ENCODE measurements at places on chromosomes 12 and 14.
A peak's percentile ranks its signal among the peaks of the same experiment; 100 is the strongest.

GRCh38 chr14:30180219-30180618 lies 252.6 kb upstream of the PRKD1 start:
- H3K27me3 ChIP-seq: no peaks in the 10 kb centered on the region
- DNase-seq: no peak
- no peaks in the 10 kb centered on the region for H3K36me3 ChIP-seq
- no peak overlapping the region for H3K27ac ChIP-seq
- H3K4me1 ChIP-seq: no peaks in the 10 kb centered on the region

GRCh38 chr14:105363847-105364708 lies 34.3 kb upstream of the TEX22 start:
- no peak overlapping the region for H3K27ac ChIP-seq
- peaks cover 6% of the 10 kb centered on the region for H3K27me3 ChIP-seq
- H3K36me3 ChIP-seq: no peaks in the 10 kb centered on the region
- DNase-seq: no peak

GRCh38 chr12:127911291-127911690 lies 355.7 kb upstream of the TMEM132C start:
- H3K4me3 ChIP-seq: no peak overlapping the region
- no peaks in the 10 kb centered on the region for H3K27me3 ChIP-seq
- no peak for DNase-seq
- H3K27ac ChIP-seq: no peak overlapping the region
- H3K4me1 ChIP-seq: no peaks in the 10 kb centered on the region

DNA sequence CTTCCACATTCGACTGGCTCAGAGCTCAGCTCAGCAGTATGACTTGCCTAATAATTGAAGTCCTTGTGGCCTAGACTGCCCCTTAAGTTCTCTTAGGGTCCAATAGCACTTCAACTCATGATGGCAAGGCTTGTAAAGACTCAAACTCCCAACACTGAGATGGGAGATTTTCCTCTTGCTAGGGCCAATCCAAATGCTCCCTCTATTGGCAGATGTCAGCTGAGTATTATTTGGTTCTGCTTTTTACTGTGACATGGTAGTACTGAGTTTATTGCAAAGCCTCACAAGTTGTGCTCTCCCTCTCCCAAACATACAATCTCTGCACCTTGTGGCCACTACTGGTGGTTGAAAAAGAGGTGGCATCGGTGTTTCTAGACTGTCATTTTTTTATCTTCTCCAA lies 164.2 kb downstream of the ALG10 start:
- H3K4me3 ChIP-seq: no peak overlapping the region
- DNase-seq: no peak
- no peaks in the 10 kb centered on the region for H3K27me3 ChIP-seq
- no peaks in the 10 kb centered on the region for H3K36me3 ChIP-seq
- no peak overlapping the region for H3K27ac ChIP-seq

DNA sequence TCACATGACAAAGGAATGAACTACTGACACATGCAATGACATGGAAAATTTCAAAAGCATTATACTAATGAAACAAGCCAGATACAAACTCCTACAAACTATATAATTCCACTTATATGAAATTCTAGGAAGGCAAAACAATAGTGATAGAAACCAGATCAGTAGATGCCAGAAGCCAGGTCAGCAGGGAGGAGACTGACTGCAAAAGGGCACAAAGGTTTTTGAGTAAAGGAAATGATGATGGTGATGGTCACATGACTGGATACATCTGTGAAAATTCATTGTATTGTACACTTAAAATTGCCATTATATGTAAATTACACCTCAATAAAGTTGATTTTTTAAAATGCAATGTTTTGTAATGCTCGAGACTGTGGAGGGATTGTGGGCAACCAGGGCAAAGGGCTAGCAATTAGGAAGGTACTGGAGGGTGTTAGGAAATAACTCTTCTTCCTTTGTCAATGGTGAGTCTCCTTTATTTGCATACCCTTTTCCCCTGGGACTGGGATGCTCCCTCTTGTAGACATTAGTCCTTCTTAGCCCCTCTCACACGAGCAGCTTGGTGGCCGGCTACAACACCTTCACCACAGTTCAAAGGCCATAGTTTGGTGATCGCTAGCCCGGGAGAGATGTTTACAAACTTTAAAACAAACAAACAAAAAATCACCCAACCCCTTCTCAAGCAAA lies 6.7 kb upstream of the PRPF40B start:
- H3K36me3 ChIP-seq: no peaks in the 10 kb centered on the region
- H3K27ac ChIP-seq: no peak overlapping the region
- H3K4me1 ChIP-seq: peaks cover 11% of the 10 kb centered on the region
- no peak overlapping the region for H3K4me3 ChIP-seq
- DNase-seq: no peak
- peaks cover 35% of the 10 kb centered on the region for H3K27me3 ChIP-seq

DNA sequence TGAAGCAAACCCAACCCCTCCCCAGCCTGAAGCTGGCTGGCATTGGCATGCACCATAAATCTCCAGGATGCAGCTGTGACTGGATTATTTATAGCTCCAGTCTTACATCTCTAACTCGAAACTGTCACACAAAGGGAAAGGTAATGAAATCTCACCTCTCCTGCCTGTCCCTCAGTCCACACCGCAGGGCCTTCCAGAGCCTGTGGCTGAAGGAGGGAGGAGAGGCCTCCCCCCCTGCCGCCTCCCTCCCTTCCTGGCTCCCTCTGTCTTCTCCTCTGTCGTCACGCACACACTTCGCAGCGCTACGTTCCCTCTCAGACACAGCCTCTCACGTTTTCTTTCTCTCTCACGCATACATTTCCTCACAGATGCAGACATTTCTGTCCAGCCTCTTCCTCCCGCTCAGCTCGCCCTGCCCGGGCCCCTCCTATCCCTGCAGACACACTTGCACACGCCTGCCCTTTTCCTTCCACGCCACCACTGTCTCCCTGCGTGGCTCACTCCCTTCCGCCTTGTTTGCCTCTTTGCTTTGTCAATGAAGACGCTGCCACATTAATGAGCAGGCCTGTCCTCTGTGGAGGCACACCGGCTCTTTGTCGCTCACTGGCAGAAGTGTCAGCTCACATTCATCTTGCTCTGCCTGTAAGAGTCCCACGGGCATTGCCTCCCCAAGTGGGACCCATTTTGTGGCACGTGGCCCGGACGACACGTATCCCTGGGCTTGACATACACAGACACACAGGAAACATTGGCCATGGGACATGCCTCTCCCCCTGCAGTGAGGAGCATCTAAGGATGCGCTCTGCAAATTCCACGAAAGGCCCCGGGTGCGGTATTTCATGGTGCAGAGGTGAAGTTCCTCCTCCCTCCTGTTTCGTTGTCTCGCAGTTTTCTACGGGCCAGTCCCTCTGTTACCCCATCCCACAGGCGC lies 27.9 kb downstream of the IRF2BPL start:
- no peaks in the 10 kb centered on the region for H3K36me3 ChIP-seq
- DNase-seq: no peak
- H3K4me3 ChIP-seq: no peak overlapping the region
- no peaks in the 10 kb centered on the region for H3K27me3 ChIP-seq
- peaks cover 18% of the 10 kb centered on the region for H3K4me1 ChIP-seq
- peak overlapping the region; percentile 68 for H3K27ac ChIP-seq

DNA sequence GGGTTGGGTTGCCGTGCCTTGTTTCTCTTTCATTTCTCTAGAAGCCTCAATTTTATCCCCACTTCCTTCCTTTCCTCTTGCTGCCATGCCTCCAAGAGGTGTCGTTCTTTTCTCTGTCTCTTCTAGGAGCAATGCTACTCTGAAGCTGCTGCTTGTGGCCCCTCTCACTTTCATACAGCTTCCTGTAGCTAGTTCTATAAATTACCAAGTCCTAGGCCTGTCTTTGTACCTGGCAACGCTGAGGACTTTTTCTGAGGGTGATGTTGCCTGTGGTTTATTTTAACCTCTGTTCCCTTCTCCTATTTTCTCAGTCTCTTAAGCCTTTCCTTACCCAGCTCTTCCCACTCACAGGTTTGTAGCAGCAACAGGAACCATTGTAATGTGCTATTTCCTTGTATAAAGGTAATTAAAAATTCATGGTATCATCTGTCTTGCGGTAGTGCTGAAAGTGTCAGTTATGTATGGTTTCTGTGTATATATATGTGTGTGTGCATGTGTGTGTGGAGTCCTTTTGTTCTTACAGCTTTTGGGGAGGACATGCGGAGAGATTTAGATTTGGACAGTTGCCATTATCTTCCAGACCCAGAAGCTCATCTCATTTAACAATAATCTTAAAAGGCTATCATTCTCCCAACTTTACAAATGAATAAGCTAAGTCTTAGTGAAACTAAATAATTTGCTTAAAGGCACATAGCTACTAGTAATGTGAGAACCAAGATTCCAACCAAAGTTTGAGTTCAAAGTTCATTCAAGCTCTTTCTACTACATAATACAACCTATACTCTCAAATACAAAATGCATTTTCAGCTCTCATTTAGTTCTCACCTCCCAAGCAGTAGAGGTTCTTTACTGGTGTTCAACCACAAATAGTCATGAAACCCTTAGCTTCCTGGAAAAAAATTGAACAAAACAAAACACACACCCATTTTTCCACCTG lies 43.8 kb downstream of the DDHD1 start:
- peak; percentile 72 for DNase-seq
- no peaks in the 10 kb centered on the region for H3K27me3 ChIP-seq
- H3K36me3 ChIP-seq: peaks cover 19% of the 10 kb centered on the region
- no peak overlapping the region for H3K27ac ChIP-seq

GRCh38 chr14:27686137-27686536 lies 1080.5 kb upstream of the FOXG1 start:
- no peak overlapping the region for H3K4me3 ChIP-seq
- no peak for DNase-seq
- no peak overlapping the region for H3K27ac ChIP-seq
- no peaks in the 10 kb centered on the region for H3K36me3 ChIP-seq

DNA sequence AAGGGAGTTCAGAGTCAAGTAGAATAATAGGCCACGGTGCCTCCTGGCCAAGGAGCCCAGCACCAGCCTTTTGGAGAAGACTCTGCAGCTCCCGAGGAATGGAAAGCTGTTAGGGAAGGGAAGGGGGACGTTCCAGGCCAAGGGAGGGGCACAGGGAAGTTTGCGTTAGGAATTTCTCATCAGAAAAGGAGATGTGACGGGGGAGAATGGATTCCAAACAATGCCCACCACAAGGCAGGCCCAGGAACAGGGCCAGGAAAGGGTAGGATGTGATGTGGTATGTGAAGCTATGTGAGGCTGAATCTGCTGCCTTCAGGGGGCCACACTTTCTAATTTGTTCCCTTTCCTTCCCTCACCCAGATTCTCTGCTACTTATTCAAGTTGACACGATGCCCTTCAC lies 46.0 kb downstream of the DGLUCY start:
- H3K4me3 ChIP-seq: no peak overlapping the region
- H3K36me3 ChIP-seq: peaks cover 71% of the 10 kb centered on the region
- no peaks in the 10 kb centered on the region for H3K27me3 ChIP-seq
- H3K4me1 ChIP-seq: peaks cover 5% of the 10 kb centered on the region
- DNase-seq: no peak
- H3K27ac ChIP-seq: no peak overlapping the region

DNA sequence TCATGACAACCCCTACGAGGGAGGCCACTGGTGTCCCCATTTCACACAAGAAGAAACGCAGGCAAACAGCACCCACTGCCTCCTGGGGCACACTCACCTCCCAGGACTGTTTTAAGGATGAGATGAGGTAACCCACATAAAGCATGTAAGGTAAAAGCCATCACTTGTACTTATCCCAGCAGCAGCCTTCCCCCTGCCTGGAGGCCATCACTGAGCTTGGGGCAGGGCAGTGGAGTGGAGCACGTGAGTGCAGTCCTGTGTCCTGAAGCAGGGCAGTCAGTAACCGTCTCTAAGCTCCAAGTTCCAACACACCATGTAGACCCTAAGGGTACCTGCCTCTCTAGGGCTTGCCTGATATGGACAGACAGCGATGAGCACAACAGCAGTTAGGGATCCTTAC lies 1.7 kb downstream of the POLE start:
- H3K27me3 ChIP-seq: no peaks in the 10 kb centered on the region
- peaks cover 31% of the 10 kb centered on the region for H3K36me3 ChIP-seq
- peaks cover 25% of the 10 kb centered on the region for H3K4me1 ChIP-seq
- peak overlapping the region; percentile 68 for H3K27ac ChIP-seq

GRCh38 chr14:34964977-34965764 lies 17.6 kb upstream of the SRP54 start:
- H3K4me3 ChIP-seq: no peak overlapping the region
- H3K27ac ChIP-seq: no peak overlapping the region
- H3K4me1 ChIP-seq: peaks cover 19% of the 10 kb centered on the region
- H3K36me3 ChIP-seq: peaks cover 32% of the 10 kb centered on the region
- H3K27me3 ChIP-seq: no peaks in the 10 kb centered on the region

- H3K27ac ChIP-seq: no peak overlapping the region
- H3K4me1 ChIP-seq: peaks cover 43% of the 10 kb centered on the region
- no peak overlapping the region for H3K4me3 ChIP-seq
- H3K36me3 ChIP-seq: peaks cover 10% of the 10 kb centered on the region
- H3K27me3 ChIP-seq: peaks cover 2% of the 10 kb centered on the region
- no peak for DNase-seq
Observed at GRCh38 chr12:66296176-66296683, 6.1 kb upstream of the HELB start.

DNA sequence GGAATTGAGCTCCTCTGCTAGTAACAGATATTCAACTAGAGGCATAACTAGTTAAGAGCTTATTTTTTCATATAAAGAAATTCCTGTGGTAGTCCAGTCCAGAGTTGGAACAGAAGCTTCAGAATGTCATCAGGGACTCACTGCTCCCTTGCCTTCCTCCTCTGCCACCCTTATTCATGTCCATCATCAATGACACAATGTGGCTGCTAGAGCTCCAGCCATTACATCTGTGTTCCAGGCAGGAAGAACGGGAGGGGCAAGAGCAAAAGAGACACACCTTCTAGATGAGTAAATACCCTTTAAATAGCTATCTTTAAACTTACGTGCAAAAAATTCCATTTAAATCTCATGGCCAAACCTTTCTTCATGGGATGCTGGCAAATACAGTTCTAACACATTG lies 47.3 kb upstream of the HMGA2 start:
- no peak overlapping the region for H3K4me3 ChIP-seq
- peaks cover 30% of the 10 kb centered on the region for H3K27me3 ChIP-seq
- no peak overlapping the region for H3K27ac ChIP-seq
- no peaks in the 10 kb centered on the region for H3K4me1 ChIP-seq

- no peaks in the 10 kb centered on the region for H3K4me1 ChIP-seq
- no peak for DNase-seq
- H3K36me3 ChIP-seq: no peaks in the 10 kb centered on the region
- no peaks in the 10 kb centered on the region for H3K27me3 ChIP-seq
- H3K4me3 ChIP-seq: no peak overlapping the region
Observed at GRCh38 chr14:86055512-86056075, 525.6 kb downstream of the FLRT2 start.

DNA sequence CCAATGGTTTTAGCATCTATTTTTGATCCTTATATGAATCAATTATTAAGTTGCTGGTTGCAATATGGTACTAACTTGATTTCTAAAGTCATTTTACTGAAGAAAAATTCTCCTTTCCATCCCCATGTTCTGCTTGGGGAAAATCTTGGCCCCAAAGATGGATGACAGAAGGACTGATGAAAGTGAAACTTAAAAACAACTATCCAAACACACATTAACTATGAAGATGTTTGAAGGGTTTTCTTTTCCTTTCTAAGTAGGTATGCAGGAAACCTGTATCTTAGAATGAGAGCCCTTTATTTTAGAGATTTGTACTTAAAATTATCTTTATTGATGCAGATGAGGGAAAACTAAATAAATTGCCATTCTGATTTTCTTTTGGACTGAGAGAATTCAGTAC lies 5.9 kb downstream of the C12orf71 start:
- H3K4me1 ChIP-seq: peaks cover 15% of the 10 kb centered on the region
- no peak overlapping the region for H3K4me3 ChIP-seq
- H3K27ac ChIP-seq: no peak overlapping the region
- H3K27me3 ChIP-seq: no peaks in the 10 kb centered on the region
- no peak for DNase-seq
- H3K36me3 ChIP-seq: no peaks in the 10 kb centered on the region
